ENCODE measurements at places on chromosomes 7 and 10.

GRCh38 chr7:156096771-156097538 lies 284.7 kb upstream of the SHH start:
- peak; percentile 16 for DNase-seq

- peak; percentile 64 for DNase-seq
These were observed 260.6 kb downstream of the RNLS start for GRCh38 chr10:88322324-88323063.

- no peak for DNase-seq
These were observed 54.8 kb upstream of the SLC35B4 start for GRCh38 chr7:134371536-134371935.

GRCh38 chr10:118701529-118702323 lies 53.0 kb downstream of the CACUL1 start:
- DNase-seq = no peak

- DNase-seq = no peak
These were observed 14.7 kb downstream of the BTBD16 start for GRCh38 chr10:122285506-122286444.

- no peak for DNase-seq
These were observed 39.2 kb upstream of the PPP1R3C start for GRCh38 chr10:91672021-91672608.

- peak; percentile 41 for DNase-seq
These were observed 119.3 kb downstream of the SRPK2 start for GRCh38 chr7:105269397-105269796.

DNA sequence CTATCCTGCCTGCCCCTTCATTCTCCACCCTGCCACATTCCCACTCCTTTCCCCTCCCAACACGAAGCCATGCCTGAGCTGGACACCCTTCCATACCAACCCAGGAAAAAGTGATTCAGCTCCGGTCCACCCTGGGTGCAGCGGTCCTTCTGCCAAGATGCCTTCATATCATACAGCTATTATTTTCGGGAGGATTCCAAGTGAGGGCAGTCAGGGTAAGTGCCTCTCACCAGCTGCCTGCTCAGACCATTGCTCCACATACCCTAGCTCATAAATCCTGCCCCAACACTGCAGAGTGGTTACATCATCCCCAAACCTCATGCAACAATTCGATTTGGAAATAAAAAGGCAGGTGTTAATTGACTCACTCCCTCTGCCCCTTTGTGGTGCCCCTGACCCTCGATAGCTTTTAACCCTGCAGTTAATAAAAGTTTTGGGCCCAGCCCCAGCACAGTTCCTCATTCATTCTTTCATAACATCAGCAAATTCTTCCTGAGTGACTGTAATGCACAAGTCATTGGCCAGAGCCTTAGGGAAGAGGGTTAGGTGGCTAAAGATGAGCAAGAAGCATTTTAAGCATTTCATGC lies 42.6 kb downstream of the ZNF503 start:
- no peak for DNase-seq

- DNase-seq = no peak
These were observed 543.6 kb upstream of the GALNT17 start for GRCh38 chr7:70588191-70588921.

GRCh38 chr7:142010952-142011548 lies 15.4 kb downstream of the MGAM start:
- peak; percentile 5 for DNase-seq

DNA sequence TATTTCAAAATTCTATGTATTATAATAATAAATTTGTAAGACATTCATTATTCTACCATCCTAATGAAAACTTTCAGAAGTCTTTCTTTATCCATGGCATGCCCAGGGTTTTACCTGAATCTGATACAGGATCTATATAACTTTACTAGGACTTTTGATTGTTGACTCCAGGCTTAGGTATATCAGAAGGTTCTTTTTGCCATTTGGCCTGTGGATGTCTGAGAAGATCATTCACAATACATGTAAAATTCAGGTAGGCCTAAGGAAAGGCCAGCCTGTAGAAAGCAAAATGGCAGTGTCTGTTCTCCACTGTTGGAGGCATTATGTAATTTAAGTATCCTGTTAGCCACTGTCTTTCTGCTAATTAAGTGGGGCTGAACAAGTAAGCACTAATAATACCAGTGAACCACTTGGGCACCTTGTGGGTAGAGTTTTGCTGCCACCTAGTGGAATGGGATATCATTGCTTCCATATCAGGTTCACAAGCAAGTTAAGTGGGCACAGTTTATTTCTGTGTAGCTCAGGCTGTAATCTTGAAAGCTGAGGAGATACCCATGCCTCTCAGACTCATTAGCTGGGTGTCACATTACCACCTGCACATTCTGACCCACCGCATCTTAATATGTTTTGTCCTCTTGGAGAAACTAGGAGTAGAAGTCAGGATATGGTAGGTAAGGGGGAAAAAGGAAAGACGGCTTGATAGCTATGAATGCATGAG lies 105.5 kb downstream of the SEPTIN7 start:
- peak; percentile 92 for DNase-seq

DNA sequence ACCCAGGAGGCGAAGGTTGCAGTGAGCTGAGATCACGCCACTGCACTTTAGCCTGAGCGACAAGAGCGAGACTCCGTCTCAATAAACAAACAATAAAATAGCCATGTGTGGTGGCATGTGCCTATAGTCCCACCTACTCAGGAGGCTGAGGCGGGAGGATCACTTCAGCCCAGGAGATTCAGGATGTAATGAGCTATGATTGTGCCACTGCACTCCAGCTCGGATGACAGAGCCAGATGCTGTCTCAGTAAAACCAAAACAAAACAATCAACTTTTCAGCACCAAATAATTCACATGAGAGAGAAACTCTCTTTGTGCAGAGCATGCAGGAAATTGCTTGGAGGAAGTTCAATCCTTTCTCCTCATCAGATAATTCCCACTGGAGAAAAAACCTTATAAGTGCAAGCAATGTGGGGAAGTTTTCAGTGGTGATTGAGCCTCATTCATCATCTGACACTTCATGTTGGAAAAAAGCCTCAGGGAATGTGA lies 13.4 kb upstream of the FIS1 start:
- no peak for DNase-seq

- DNase-seq = no peak
These were observed 176.9 kb upstream of the AOAH start for GRCh38 chr7:36900988-36901710.

GRCh38 chr10:21399392-21400035 lies 126.0 kb downstream of the SKIDA1 start:
- no peak for DNase-seq

DNA sequence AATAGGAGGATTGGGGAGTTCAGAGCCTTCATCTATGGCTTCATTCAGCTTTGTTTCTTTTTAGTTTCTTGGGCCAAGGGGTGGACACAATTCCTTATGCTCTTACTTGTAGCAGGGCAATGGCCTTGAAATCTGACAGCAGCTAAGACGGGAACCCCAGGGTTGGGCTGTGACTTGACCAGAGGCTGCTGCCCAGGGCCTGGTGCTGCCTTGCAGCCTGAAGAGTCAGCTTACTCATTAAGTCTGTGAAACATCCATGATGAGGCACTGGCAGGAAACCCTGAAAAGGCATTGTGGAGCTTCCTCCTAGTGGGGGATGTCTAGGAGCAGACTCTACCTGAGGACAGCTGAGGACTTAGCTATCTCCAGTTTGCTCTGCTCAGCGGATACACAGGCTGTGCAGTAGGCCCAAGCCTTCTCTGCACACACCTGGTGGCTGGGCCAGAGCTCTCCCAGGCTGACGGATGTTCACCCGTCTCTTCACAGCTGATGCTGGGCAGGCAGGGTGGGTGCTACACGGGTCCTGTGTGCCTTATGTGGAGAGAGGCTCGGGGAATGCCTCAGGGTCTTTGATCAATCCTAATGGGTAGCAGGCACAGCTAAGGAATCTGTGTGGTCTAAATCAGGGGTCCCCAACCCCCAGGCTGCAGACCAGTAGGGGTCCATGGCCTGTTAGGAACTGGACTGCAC lies 17.8 kb downstream of the CXCL12 start:
- DNase-seq = no peak

- DNase-seq = no peak
These were observed 29.7 kb upstream of the HSPA12A start for GRCh38 chr10:116771959-116772585.

- no peak for DNase-seq
These were observed 31.7 kb downstream of the MKX start for GRCh38 chr10:27713941-27714340.

DNA sequence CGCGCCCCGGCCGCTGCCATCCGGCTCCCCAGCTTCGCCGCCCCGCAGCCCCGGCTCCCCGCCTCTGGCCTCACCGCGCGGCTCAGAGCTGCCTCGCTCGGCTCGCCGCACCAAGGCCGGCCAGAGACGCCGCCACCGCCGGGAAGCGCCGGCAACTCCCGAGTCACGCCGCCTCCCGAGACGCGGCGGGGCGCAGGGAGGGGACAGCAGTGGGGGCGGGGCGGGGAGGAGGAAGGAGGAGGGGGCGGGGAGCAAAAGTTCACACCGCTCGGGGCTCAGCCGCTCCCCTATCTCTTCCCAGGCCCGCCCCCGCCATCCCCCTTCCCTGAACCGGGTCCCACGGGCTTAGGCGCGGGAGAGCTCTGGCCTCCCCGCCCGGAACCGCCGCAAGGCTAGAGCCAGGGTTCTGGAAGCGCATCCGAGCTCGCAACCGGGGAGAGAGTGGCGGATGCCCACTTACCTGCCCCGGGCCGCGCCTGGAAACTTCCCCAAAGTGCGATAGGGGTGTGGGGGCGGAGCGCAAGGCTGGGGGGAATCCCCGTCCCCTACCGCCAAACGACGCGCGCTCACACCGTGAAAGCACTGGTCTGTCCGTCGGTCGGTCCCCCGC lies 1.0 kb downstream of the CHST15 start:
- DNase-seq = no peak

DNA sequence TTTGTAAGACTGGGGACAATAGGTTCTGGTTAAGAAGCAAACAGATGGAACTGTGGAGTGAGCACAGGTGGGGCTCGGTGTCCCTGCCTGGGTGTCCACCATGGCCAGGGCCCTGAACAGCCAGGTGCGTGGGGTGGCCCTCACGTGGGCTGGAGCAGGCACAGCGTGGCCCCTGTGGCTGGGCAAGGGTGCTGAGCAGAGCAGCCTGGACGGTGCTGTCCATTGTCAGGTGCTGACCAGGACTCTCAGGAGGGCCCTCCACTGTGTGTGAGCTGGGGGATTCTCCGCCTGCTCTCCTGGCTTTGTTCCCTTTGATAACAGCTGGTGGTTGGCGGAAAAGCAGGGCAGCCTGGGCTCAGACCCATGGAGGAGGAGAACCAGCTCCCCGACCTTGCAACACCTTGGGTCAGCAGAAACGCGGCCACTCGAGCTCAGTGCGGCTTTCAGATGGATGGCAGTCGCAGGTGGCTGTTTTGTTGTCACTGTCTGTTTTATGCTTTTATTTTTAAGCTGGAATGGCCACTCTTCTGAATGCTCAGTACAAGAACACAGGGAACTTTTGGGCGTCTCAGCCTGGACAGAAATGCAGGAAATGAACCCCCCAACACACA lies 273.9 kb upstream of the ADARB2 start:
- no peak for DNase-seq

DNA sequence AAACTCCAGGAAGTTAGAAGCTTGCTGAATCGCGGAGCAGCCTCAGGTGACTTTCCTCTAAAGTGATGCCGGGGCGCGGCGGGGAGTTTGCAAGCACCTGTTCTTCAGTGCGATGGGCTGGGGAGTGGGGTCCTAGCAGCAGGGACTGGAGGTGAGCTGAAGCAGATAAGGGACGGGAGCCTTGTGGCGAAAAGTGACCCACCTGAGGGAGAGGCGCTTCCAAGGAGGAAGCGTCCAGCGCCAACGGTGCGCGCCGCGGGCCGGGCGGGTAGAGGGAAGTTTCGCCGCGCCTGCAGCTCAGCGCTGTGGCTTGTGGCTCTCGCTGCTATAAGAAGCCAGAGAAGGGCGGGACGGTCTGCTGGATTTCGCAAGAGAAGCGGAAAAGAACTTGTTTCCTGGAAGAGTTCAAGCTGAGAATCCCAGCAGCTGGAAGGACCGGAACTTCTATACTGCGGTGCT lies at the start of gene STEAP4:
Gene STEAP4 (minus strand): TSS at position 305 of the 459 bp plus-strand sequence. CDS start 22,625 bp downstream, outside the sequence.
- no peak for DNase-seq

DNA sequence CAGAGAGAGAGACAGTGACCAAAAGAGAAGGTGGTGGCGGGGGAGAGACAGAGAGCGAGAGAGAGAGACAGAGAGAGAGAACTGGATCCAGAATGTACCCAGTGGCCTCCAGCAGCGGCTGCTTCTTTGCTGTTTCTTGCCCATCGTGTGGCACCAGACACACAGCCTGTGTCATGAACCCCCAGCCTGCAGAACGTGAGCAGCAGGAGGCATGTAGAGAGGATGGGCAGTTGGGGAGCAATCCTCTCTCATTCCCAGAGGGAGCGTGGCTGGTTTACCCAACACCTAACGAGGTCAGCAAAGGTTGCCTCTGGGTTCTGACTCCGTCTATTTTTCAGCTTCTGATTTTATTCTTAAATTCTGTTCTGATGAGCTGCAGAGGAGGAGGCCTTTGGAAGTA lies 168.1 kb downstream of the ADARB2 start:
- DNase-seq = no peak

DNA sequence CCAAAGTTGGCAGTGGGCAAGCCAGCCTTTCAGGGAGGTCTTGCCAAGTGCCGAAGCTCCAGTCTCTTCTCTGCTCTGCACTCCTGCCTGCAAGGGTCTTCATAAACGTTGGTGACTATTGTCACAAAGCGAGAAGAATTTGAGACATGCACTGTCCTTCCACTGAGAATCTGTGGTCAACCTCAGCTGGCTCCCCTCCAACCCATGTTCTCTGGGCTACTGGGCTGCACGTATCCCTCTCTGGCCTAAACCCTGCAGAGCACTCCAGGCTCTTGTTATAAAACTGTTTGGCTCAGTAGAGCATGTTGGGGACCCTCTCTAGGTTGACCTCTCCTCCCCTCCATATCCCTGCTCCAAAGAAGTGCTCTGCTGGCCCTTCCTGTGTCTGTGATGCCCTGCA lies 260.4 kb upstream of the NFE2L3 start:
- DNase-seq = no peak

DNA sequence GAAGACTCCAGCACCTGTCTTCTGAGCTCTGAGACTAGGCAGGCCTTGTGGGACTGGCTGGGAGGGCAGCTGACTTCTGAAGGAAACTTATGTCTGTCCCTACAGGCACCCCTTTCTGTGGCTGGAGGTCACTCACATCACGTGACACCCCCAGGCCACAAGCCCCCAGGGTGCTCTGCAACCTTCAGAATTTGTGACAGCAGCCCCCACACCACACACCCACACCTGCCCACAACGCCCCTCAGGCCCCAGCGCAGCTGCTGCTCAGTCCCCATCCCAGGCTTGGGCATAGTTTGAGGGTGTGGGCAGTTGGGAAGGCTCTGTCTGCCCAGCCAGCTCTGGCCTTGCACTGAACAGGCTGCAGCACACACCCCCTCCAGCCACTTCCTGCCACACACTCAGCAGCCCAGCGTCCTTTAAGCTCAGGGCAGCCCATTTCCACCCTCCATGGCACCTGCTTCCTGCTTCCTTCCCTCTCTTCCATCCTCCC lies 80.0 kb upstream of the UNC5B start:
- DNase-seq = no peak

DNA sequence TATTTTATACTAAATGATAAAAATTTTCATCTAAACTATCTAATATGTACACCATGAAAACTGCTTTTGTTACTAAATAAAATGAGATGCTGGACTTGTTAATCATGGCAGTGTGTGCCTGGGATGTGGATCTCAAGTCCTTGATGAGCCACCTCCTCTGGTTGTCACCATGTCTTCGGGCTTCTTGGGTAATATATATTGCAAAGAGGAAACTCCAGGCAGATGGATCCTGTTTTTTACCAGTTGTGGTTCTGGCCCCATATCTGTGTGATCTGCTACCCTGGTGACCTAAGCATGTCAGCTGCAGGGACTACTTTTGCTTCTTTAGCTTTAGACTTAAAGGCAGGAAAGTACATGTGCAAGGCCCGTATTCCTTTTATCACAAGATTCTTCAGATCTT lies 46.2 kb downstream of the TMEM60 start:
- no peak for DNase-seq
